Vagina (tissue), 2 donors: ENCODE measurements at places on chromosomes 4 and X.

- no peak for DNase-seq
These were observed 6.4 kb downstream of the NR3C2 start for GRCh38 chr4:148435654-148436406.

DNA sequence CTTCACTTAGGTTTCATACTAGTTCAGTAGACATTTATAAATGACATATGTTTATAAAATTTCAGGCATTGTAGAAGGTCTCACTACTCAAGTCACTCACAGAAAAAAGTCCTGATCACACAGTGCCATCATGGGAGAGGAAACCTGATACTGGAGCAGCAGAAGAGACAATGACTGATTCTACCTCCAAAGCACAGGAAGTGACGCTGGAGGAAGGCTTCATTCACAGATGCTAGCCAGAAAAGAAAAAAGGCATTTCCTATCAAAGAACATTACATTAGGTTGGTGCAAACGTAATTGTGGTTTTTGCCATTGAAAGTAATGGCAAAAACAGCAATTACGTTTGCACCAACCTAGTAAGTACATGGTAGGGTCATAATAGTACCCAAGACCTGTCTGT is 79.5 kb downstream of the RASGEF1B start:
- DNase-seq, result no peak

GRCh38 chrX:54824722-54825121 is 17.2 kb downstream of the MAGED2 start:
- no peak for DNase-seq

DNA sequence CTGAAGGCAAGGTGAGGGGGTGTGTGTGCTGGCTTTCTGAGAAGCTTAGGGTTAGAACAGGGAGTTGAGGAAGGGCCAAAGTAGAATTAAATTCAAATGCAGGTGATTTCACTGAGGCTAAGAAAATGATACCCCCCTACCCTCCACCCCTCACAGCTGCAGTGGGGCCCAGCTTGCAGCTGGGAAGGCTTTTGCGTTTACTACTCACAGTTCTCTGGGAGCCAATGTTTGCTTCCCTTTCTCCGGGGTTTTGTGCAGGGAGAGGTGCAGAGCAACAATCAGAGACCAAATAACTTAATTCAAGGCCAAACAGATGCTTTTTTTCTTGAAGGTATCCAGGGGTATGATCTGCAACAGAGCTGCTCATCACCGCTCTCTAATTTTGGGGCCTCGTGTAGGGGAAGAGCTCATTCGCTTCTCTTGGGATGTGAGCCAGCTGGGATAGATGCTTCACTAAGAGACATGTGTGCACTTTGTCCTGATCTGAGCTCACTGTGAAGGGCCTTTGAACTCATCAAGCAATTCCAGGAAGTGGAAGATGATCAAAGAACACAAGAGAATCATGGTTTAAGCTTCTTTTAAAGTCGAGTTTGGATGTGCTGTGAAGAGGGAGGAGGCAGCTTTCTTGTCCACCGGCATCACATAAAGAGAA is 122.7 kb upstream of the C1GALT1C1 start:
- no peak for DNase-seq

- DNase-seq, result no peak
These were observed at the start of gene UCHL1 for GRCh38 chr4:41256740-41257256. Gene UCHL1 (plus strand): TSS chr4:41256928. CDS start chr4:41256977, 49 bp downstream.

- DNase-seq, result no peak
These were observed 214.2 kb downstream of the RBMX2 start for GRCh38 chrX:130615941-130616340.

DNA sequence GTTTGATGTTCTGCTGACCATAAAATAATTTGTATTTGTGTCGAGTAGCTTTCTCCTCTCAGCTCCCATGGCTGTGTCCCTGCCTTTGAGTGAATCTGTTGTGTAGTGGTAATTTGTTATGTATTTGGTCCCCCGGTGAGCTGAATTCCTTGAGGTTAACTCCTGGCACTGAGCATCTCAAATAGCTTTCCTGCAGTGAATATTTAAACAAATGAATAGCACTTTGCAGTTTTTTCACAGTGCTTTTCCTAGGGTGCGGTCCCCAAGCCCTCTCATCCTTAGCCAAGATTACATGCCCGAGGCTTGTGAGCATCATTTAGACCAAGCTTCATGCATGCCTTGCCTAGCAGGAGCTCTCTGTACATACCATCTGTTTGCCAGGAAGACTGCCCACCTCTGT is 74.2 kb downstream of the CLDN34 start:
- no peak for DNase-seq

- no peak for DNase-seq
These were observed 181.8 kb downstream of the PTTG2 start for GRCh38 chr4:38141808-38142500.

DNA sequence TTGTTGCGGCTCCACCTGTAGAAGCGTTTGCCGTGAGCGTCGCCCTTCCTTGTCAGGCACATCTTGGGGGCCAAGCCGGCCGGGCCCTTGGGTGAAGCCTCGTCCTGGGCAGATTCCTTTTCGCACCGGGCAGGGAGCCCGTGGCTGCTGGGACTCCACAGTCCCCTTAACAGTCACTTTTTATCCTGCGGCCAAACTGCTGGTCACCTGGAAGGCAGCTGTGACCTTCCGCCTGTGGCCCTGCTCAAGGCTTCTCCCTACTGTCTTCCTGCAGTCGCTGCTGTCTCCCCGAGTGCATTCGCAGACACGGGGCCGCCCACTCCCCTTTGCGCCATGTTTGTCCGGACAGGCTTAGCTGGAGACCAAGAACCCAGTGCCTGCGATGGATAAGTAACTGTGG is 55.0 kb downstream of the PCGF3 start:
- no peak for DNase-seq

DNA sequence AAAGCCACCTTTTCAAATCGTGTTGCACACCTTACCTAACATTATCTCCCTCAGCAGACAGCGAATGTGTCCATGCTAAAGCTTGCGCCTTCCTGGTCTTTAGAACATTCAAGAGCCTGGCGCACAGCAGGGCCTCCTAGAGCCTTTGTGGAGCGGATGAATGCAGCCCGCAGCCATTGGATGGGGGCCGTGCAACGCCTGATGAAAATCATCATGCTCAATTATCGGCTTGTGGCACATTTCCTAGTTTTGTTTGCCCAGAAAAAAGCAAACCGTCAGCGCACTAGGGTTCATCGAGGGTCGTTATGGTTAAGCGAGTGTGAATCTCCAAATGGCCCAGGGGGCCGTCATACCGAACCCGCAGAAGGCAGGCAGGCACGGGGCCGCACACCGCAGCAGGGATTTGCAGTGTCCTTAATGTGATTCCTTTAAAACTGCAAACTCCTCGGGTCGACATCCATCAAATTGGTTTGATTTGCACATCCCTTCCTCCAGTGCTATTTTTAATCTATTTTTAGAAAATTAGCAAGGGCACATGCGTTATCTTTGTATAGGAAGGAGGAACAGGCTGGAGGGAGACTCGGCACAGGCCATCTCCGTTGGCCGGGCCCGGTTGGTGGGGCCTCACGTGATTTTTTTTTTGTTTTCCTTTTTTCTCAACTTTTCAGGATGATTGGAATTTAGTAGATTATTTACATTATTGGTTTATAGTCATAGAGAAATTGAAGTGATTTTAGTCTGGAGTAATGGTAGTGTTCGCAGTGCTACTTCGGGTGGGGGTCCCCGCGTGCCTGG is 53.1 kb downstream of the ABLIM2 start:
- DNase-seq, result no peak
